ENCODE measurements at places on chromosomes 6 and 20.

DNA sequence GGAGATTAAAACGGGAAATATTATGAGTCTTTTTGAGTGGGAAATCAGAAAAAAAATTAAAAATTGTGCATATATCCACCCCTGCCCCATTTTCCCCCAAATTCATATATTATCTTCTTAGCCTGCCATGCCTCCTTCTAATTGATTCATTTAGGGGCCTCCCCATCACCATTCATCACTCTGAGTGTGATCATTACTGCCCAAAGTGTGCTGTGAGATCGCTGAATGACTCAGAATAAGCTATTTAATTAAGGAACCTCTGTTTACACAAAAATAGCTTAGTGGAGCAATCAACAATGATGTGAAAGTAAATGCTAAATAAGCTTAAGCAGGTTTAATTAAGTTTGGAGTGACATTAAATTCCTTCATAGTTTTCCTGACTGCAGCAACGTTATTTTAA lies 645.5 kb downstream of the GRIK2 start:
- no peak for DNase-seq

GRCh38 chr6:44837741-44838140 lies 450.2 kb downstream of the CDC5L start:
- DNase-seq = no peak

- no peak for DNase-seq
Observed at GRCh38 chr6:91743756-91744155, 1156.9 kb upstream of the MAP3K7 start.

- no peak for DNase-seq
Observed at GRCh38 chr6:7042654-7043545, 64.9 kb upstream of the RREB1 start.

GRCh38 chr6:170206317-170206621 lies 84.6 kb downstream of the DLL1 start:
- DNase-seq = no peak

Measured in GM12892 (cell line).